Activated CD8-positive, alpha-beta memory T cell treated with anti-CD3 and anti-CD28 coated beads, Interleukin-2, amount 50 U/mL, for 48 hours (primary cell): ENCODE measurements at places on chromosomes 7 and 10.

GRCh38 chr7:22319424-22320403 is 37.2 kb downstream of the RAPGEF5 start:
- no peak for DNase-seq

DNA sequence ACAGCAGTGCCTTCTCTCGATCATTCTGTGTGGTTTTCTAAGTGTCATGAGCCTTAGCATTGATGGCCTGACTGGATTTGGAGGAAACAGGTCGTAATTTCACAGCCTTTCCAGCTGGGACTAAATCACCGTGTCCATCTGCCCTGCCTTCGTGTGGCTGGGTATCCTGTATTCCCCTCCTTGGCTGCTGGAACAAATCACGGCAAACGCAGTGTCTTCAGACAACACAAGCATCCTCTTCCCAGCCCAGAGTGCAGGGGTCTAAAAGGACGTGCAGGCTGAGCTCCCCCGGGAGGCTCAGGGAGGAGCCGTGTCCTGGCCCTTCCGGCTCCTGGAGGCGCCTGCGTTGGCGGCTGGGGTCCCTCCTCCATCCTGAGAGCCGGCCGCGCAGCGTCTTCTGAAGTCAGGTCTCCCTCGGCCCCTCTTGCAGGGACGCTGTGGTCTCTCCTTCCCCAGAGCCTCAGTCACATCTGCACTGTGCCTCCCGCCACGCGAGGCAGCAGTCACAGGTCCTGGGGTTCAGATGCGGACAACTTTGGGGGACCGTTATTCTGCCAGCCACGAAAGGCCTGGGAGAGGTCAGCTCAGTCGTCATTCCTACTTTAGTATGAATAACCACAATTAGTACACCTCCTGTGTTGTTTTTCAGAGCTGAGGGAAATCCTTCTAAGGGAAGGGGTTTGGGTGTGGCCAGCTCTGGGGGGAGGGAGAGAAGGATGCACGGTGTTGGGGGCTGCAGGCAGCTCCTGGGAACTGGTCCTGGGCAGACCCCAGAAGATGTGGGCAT is 41.1 kb downstream of the FAM20C start:
- no peak for DNase-seq

DNA sequence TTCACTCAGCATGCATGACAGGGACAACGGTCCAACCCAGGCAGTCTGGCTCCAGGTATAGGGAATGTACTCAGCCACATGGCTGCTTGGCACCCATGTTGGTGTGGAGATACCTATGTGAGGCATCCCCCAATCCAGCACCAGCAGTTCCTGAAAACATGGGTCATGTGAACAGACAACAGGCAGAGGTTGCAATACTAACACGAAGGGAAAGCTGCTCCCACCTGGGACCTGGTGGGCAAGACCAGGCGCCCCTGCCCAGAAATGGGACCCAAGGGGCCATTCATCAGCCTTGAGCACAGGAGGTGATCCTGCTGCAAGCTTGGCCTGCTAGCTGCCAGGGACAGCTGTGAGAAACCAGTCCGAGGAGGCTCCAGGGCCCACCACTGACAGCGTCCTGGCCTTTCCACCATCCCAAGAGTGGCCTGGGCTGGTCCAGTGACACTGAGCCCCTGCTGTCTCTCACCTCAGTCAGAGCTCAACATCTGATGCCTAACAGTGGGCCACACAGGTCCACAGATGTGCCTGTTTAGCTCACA is 142.3 kb downstream of the ARHGAP22 start:
- DNase-seq, result peak; percentile 38

- no peak for DNase-seq
Observed at GRCh38 chr7:111756687-111757178, 194.4 kb upstream of the IMMP2L start.

DNA sequence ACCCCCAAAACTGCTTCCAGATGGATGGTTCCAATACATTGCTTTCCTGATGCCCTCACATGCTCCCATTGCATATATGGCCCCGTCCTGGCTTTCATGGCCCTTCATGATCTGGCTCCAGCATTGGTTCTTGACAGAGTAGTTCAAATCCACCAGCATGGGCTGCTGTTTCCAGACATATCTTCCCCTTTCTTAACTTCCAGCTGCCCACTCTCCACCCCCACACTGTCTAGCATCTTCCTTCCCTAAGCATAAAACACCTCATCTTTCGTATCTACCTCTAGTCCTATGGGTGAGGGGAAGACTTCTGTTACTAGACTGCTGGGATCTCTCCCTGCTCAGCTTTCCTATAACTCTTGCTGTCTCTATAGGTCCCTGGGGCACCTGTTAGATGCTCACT is 13.2 kb upstream of the GOLGA7B start:
- no peak for DNase-seq

- DNase-seq, result no peak
Observed at GRCh38 chr7:93156884-93157283, 8.7 kb upstream of the SAMD9L start.

GRCh38 chr10:30940256-30940655 is 91.4 kb downstream of the ZNF438 start:
- DNase-seq, result no peak

DNA sequence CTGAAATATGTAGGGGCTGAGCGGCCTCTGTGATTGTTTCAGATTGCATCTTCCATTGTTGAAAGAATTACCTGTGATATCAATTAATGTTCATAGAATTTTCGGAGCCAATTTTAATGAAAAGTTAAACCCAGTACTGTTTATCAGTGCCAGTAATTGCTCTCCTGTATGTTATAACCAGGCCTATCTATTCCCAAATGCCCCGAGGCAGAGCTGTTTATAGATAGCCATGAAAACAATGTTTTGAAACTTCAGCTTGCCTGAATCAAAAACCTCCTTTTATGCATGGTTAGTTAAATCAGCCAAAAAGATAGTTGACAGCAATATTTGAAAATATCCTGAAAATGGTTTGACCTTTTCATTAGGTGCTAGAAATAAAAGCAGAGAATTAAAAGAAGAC is 50.1 kb upstream of the HDAC9 start:
- no peak for DNase-seq

DNA sequence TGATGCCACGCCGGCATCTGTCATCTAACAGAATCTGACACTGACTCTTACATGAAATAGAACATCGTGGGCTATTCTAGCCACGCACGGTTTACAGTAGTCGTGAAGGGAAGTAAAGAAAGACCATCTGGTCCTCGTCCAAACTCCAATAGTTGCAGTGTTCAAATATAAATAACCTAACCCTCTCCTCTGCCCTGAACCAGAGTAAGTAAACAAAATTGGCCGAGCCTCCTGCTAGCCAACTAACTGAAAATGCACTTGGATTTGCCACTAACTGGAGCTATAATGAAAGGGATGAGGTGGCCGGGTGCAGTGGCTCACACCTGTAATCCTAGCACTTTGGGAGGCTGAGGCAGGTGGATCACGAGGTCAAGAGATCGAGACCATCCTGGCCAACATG is 29.5 kb upstream of the ZC3HAV1L start:
- no peak for DNase-seq
